ENCODE measurements at places on chromosomes 4 and X.

- DNase-seq: no peak
These were observed 3.5 kb downstream of the GLRB start for GRCh38 chr4:157079441-157079840.

DNA sequence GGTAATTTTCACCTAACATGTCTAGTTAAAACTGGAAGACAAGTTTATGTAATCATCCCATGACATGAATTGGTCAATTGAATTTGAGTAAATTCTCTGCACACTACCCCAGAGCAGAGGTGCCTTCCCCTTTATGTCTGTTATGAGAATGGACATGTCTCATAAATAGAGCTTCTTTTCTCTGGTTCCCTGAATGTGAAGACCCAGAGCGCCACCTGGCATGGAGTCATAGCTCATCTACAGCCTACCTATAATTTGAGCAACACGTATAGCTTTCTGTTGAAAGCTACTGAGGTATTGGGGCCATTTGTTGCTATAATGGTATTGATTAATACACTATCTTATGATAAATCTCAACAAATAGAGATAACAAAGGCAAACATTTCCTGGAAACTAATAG lies 626.5 kb upstream of the GALNTL6 start:
- no peak for DNase-seq

DNA sequence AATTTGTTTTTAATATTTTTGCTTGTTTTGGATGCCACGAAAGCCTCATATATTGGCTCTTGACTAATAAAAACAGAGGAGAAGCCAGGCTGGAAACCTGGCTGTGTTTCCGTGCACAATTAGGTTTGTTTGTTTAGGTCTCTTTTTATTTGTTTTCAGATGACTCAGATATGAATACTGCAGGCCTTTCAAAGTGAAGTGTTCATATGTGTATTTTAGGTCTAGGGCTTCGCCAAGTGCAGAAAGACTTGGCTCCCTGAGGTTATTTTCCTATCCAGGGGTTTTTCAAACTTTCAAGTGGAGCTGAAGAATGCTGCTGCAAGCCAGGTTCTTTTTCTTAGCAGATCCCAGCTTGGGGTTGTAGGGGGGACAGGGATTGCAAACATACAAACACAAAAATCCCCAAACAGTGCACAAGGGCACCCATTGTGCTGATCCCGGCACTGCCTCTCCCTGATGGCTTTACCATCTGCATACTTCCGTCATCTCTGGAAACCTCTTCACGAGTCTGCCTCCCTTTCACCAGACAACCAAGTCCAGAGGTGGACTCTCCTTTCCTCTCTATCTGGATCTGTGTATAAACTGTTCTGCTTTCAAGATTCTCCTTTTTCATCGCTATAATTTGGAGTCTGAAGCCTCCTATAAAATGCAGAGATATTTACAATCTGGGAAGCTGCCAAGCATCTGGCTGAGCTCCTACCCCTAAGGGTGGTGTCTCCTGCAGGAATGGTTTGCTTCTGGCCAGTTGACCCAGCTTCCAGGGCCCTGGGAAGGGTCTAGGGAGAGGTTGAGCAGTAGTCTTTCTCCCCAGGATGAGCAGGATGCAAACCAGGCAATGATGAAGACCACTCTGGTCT lies 108.6 kb downstream of the SMIM20 start:
- DNase-seq: no peak

- DNase-seq: peak; percentile 56
These were observed 14.7 kb upstream of the ANXA5 start for GRCh38 chr4:121711263-121712000.

DNA sequence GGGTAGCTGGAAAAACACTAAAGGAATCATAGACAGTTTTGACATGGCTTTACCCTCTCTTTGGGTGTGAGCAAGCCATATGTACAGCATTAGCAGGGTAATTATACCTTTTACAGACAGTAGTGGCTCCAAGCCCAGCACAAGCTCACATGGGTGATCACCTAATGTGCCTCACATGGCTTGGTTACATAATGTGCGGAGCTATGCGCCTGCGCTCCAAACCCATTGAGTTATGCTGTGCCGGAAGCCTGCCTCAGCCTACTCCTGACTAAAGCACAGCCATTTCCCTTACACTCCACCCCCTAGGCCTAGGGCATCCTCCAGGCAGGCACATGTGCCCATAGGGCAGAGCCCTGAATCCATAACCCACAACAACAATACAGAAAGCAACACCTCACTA lies 6.5 kb upstream of the TSPAN5 start:
- no peak for DNase-seq

- DNase-seq: no peak
These were observed 75.8 kb upstream of the IQCM start for GRCh38 chr4:149891426-149891825.

- no peak for DNase-seq
These were observed 812 bp downstream of the FAT1 start for GRCh38 chr4:186722796-186723291.

DNA sequence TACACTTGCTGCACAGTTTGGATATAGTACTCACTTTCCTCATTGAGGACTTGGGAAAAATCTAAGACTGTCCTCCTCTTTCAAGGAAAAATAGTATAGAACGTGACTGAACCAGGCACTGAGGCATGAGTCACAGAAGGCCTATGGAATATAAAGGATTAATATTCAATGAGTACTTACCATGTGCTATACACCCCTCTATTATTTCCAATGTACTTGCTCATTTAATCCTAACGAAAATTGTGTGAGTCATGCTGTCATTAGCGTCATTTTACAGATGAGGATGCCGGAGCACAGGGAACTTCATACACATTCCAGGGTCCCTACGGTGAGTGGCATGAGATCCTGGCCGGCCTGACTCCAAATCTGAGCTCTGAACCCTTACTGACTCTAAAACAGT lies 2136.2 kb upstream of the TENM3 start:
- no peak for DNase-seq

DNA sequence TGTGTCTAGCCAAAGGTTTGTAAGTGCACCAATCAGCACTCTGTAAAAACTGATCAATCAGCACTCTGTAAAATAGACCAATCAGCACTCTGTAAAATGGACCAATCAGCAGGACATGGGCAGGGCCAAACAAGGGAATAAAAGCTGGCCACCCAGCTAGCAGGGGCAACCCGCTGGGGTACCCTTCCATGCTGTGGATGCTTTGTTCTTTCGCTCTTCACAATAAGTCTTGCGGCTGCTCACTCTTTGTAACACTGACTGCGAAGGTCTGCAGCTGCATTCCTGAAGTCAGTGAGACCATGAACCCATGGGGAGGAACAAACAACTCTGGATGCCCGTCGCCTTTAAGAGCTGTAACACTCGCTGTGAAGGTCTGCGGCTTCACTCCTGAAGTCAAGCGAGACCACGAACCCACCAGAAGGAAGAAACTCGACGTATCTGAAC lies 14.3 kb downstream of the HNRNPDL start:
- DNase-seq: no peak

GRCh38 chr4:65597697-65598096 lies 72.6 kb downstream of the EPHA5 start:
- DNase-seq: no peak

GRCh38 chr4:41214136-41214824 lies at the start of gene APBB2:
APBB2 (minus strand) TSS chr4:41214542; CDS start chr4:41033254, 181,288 bp downstream.
- peak; percentile 96 for DNase-seq

- no peak for DNase-seq
These were observed 524.1 kb downstream of the IL15 start for GRCh38 chr4:142160509-142160908.

GRCh38 chr4:147090486-147090885 lies 144.8 kb upstream of the TTC29 start:
- no peak for DNase-seq

GRCh38 chrX:18661273-18661672 lies 10.6 kb downstream of the RS1 start:
- DNase-seq: no peak

DNA sequence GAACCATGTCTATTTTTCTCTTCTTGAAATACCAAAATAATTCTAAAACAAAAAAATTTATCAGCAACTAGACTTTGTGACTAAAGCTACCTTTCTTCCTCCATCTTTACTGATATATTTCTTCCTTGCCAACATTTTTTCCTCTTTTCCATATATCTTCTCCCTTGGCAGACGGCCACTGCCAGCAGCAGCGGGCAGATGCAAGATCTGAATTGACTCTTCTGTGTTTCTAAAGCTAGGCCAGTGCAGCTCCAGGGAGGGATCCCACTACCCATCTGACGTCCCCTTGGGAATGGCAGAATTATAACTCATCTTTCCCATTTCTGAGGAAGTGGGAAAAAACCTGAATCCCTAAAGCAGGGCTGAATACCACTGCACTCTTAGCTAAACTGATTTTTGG lies 206.4 kb downstream of the NR3C2 start:
- no peak for DNase-seq

DNA sequence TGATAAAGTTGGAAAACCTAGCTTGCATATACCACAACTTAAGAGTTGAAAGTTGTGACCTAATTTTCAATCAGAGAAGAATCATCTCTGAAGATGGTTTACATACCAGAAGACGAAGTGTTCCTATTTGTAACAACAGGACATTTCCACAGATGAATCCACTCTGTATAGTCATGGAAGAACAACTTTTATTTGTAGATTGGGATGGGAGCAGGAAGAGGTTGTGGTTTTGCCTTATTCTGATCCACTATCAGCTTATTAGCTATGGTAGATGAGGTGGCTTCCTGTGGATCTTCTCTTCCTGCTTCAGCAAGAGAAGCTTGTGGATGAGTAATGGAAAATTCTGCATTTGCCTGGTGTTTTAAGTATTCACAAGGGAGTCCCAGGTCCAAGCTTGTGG lies 18.6 kb upstream of the SUPT20HL1 start:
- no peak for DNase-seq

GRCh38 chrX:131830400-131831184 lies 192.5 kb upstream of the STK26 start:
- DNase-seq: no peak

GRCh38 chr4:52932591-52933470 lies 70.7 kb downstream of the RASL11B start:
- no peak for DNase-seq

DNA sequence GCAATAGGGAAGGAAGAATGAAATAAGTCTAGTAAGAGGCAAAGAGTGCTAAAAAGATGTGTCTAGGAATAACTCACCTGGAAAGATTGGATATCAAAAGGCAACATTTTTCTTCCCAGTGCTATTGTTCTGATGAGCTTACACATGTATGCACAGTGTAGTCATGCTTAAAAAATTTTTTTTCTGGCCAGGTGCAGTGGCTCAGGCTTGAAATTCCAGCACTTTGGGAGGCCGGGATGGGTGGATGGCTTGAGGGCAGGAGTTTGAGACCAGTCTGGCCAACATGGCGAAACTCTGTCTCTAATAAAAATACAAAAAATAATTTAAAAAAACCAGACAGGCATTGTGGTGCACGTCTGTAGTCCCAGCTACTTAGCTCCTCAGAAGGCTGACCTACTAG lies 795.8 kb upstream of the IGFBP7 start:
- no peak for DNase-seq

DNA sequence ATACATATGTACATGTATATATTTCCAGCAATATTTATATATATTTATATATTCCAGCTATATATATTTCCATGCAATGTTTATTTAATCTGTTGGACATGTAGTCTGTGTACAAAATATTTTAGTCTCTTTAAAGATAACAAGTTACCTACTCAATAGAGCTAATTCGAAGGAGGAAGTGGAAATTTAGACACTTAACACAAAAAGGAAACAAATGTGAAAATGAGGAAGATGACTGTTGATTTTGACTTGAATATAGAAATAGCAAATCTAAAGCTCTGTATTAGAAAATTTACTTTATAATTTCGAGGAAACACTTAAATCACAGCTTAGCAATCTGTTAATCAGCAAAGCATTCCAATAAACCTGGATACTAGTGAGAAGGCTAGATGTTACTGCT lies 1064.4 kb downstream of the PCDH7 start:
- no peak for DNase-seq

GRCh38 chrX:38138900-38139299 lies 81.8 kb downstream of the SRPX start:
- no peak for DNase-seq

DNA sequence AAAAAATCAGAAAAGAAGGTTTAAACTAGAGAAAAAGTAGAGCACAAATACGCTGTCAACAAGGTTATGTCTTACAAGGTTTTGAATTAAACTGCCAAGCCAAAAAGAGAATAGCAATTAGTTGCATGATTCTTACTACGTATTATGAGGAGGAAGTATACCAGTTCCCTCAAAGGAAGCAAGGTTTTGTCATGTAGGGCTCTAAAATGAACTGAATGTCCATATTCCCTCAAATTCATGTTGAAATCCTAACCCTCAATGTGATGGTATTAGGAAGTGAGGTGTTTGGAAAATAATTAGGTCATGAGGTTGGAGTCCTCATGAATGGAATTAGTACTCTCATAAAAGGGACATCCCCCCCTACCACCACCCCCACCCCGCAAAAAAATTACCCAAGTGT lies 201.0 kb downstream of the FBXW7 start:
- DNase-seq: no peak

- DNase-seq: no peak
These were observed 391.0 kb upstream of the MAGEB2 start for GRCh38 chrX:29824176-29824906.

DNA sequence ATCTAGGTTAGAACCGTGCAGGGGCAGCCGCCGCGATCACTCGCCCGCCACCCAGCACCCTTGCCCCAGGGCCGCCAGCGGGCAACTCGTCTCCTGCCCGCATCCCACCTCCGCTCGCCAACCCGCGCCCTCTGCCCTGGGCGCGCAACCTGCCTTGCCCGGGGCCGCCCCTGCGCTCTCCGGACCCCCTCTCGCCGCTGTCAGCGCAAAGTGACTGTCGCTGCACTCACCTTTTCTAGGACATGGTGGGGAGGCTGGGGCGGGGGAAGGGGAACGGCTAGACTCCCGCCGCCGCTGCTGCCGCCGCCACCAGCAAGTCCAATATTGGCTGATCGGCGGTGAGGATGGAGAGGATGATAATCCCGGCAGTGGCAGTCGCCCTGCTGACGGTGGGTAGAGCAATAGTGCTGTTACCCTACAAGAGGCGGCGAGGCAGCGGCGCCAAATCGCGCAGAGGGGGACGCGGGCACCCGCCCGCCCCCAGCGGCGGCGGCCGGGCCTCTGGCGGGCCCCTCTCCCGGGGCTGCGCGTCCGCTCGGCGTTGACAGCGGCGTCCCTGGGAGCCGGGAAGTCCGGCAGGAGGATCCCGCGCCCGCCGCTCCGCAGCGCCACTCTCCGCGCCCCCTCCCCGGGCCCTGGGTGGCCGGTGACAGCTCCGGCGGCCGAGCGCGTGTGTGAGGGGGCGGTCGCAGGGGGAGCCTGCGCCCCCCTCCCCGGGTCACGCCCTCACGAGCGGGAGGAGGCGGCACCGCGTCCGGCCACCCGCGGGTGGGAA lies 2.3 kb upstream of the NR3C2 start:
- no peak for DNase-seq

DNA sequence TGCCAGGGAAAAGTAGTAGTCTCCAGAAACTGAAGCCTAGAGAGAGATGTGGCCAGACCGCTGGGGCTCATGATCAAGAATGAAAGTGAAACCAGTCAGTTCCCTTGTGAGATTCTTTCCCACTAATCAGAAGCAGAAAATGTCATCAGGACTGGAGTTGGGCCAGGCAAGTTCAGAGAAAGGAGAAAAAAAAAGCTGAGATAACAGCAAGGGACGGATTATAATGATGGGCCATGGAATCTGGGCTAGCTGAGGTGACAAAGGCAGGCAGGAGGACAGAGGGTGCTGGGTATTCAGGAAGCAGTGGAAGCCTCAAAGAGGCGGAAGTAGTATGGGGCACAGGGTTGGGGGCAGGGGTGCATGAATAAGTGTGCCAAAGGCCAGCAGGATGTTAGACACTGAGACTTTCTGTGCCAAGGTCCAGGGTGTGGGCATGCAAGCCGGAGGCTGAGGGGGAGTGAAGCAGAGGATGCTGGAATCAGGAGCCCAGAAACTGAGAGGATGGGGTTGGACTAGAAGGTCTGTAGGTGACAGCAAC lies 2.5 kb downstream of the CXorf38 start:
- DNase-seq: no peak

Measured in left renal cortex interstitium (tissue), 4 donors.